ENCODE measurements at places on chromosomes 16 and 17. TPM values are rescaled to one million over a fixed set of nuclear protein-coding genes. Genes with fewer than 3 reads are reported as not detected.
A peak's percentile ranks its signal among the peaks of the same experiment; 100 is the strongest.

DNA sequence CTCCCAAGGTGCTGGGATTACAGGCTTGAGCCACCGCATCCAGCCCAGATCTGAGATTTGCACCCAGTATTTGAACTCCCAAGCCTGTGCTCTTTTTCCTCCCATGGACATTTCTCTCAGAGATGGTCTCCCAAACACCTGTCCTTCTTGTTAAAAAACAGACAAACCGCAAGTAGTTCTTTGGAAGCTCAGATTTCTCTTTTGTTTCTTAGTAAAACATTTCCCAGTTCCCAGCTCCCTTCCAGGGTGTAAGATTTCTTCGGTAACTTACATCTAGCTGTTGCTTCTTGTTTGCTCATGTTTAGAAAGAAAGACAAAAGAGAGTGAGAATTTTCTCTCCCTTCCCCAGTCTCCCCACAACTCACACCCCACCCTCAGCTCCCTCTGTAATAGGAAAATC, 36.2 kb downstream of the IL4R start:
- H3K36me3 ChIP-seq = peaks cover 88% of the 10 kb centered on the region
- H3K4me3 ChIP-seq = no peak overlapping the region
- H3K27ac ChIP-seq = no peak overlapping the region
- no peaks in the 10 kb centered on the region for H3K4me1 ChIP-seq

The SNX11 gene
- 11.7 TPM for total RNA-seq

The C16orf87 gene
- 16.4 TPM for total RNA-seq

- no peak for DNase-seq
- H3K27ac ChIP-seq = no peak overlapping the region
- peaks cover 4% of the 10 kb centered on the region for H3K4me1 ChIP-seq
- H3K36me3 ChIP-seq = no peaks in the 10 kb centered on the region
- peaks cover 45% of the 10 kb centered on the region for H3K27me3 ChIP-seq
Observed at GRCh38 chr17:77598241-77598620, 360.3 kb upstream of the TNRC6C start.

- peaks cover 24% of the 10 kb centered on the region for H3K27me3 ChIP-seq
- peaks cover 29% of the 10 kb centered on the region for H3K4me1 ChIP-seq
- peaks cover 3% of the 10 kb centered on the region for H3K36me3 ChIP-seq
- no peak overlapping the region for H3K27ac ChIP-seq
- no peak for DNase-seq
- H3K4me3 ChIP-seq = no peak overlapping the region
Observed at GRCh38 chr16:67165121-67166078, 855 bp downstream of the HSF4 start.

The CLEC19A gene
- not detected for total RNA-seq

DNA sequence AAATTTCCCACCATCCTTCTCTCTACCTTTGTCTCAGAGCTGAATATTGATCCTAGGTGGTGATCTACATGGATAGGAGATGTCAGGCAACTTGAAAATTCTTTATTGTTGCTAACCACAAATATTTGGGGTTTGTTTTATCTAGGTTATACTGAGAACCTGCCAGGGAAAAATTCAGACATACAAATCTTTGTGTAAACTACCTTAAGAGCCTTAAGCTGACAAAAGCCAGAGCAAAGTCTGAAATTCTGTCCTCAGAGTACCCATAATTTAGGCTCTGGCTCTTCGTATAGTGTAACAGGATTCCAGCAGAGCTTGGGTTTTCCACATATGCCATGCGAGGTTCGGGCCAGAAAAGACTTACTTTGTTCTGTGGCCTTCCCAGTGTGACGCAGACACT, 406.7 kb upstream of the MAF start:
- no peaks in the 10 kb centered on the region for H3K36me3 ChIP-seq
- H3K27me3 ChIP-seq = no peaks in the 10 kb centered on the region
- no peak overlapping the region for H3K27ac ChIP-seq
- no peaks in the 10 kb centered on the region for H3K4me1 ChIP-seq
- DNase-seq = no peak
- no peak overlapping the region for H3K4me3 ChIP-seq

DNA sequence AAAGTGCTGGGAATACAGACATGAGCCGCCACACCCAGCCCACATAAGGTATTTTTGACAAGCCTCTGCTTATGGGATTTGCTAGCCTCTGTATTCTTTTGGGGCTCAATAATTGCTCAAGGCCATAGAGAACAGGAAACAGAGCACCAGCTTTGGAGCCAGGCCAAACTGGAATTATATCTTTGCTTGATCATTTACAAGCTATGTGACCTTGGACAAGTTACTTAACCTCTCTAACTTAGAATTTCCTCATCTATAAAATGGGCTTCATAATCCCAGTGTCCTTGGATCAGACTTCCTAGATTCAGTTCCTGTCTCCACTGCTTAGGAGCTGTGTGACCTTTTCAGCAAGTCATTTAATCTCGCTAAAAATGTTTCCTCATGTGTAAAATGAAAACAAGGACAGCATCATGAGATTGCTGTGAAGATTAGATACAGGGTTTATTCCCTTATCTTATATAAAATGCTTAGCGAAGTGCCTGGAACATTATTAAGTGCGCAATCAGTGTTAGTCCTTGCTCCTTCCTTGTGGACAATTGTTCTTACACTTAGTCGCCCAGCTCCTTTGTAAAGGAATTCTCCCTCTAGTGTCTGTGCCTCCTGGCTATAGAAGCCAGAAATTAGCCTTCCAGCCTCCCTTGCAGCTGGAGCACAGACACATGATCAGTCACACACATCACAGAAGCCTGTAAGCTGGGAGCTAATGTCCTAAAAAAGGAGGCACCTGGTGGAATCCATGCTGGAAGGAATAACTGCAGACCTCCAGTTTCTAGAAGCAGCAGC, 16.6 kb downstream of the KRT9 start:
- no peak overlapping the region for H3K27ac ChIP-seq
- H3K27me3 ChIP-seq = peaks cover 34% of the 10 kb centered on the region
- no peak for DNase-seq
- H3K36me3 ChIP-seq = no peaks in the 10 kb centered on the region

The KRT26 gene
- not detected for total RNA-seq

GRCh38 chr17:17361543-17361866, 58.3 kb downstream of the NT5M start:
- DNase-seq = no peak
- no peaks in the 10 kb centered on the region for H3K4me1 ChIP-seq
- H3K27ac ChIP-seq = no peak overlapping the region
- peaks cover 4% of the 10 kb centered on the region for H3K27me3 ChIP-seq
- no peaks in the 10 kb centered on the region for H3K36me3 ChIP-seq

DNA sequence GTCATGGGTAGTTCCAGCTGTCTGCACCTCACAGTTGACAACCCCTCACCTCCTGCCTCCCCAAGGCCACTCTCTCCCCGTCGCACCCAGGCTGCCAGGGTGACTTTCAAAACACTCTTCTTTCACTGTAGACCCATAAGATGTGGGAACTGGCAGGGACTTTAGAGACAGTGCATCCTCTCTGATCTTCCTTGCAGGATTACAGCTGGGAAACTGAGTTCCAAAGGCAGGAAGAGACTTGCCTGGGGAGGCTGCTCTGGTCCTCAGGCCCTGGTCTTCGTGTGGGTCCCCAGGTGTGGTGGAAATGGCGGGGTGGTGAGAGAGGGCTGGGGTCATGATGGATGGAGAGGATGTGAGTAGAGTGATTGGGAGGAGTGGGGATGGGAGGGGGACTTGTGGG, 21.9 kb upstream of the NKD1 start:
- H3K27ac ChIP-seq = no peak overlapping the region
- no peaks in the 10 kb centered on the region for H3K27me3 ChIP-seq
- no peaks in the 10 kb centered on the region for H3K36me3 ChIP-seq
- H3K4me1 ChIP-seq = no peaks in the 10 kb centered on the region
- DNase-seq = no peak

GRCh38 chr17:33990943-33991706, 264.0 kb upstream of the CCL2 start:
- DNase-seq = no peak
- no peak overlapping the region for H3K4me3 ChIP-seq
- H3K4me1 ChIP-seq = no peaks in the 10 kb centered on the region

The CBFB gene
- total RNA-seq = 48.0 TPM

DNA sequence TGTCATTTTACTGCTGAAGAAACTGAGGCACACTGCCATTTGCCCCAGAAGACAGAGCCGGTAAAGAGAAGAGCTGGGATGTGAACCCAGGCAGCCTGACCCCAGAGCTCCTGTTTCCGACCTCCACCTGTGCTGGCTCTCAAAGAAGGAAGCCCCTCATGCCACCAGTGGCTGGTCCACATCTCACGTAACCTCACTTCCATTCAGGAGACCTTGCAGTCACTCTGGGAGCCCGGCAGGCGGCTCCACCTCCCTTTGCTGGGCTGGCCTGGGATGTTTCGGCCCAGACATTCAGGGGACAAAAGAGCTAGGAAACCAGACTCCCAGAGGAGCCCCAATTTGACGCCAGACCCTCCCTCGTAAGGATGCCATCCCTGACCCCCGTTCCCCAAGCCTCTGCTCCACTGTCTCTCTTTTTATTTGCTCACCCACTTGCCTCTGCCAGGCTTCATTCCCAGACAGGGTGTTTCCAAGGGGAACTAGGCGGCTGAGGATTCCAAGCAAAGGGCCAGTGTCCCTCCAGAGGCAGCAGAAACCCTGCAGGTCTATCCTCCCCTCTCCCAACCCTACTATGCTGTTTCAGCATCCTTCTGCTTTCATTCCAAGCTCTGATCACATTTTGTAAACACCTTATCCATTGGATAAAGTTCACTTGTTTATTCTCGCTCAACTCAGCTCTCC, 2.8 kb downstream of the TAF1C start:
- H3K27ac ChIP-seq = no peak overlapping the region
- peaks cover 3% of the 10 kb centered on the region for H3K4me1 ChIP-seq
- no peak overlapping the region for H3K4me3 ChIP-seq
- peaks cover 49% of the 10 kb centered on the region for H3K36me3 ChIP-seq

DNA sequence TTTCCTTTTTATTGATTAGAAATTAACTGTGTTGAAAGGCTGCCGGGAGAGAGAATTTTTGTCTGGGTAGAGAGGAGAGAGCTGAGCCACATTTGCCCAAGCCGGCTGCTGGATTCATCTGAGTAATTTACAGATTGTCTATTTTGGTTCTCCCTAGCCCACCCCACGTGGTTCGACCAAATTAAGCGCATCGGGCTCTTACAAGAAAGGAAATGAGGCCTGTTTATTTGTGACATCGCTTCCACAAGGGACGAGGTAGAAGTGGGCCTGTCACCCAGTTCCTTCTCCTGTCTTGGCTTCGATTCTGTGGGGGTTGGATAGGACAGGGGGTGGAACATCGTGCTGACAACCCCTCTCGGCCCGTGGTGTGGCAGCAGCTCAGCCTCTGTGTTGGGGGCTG, 42.9 kb downstream of the SYT17 start:
- no peak overlapping the region for H3K27ac ChIP-seq
- no peak for DNase-seq
- H3K27me3 ChIP-seq = no peaks in the 10 kb centered on the region

The PDF gene
- 4.5 TPM for total RNA-seq

DNA sequence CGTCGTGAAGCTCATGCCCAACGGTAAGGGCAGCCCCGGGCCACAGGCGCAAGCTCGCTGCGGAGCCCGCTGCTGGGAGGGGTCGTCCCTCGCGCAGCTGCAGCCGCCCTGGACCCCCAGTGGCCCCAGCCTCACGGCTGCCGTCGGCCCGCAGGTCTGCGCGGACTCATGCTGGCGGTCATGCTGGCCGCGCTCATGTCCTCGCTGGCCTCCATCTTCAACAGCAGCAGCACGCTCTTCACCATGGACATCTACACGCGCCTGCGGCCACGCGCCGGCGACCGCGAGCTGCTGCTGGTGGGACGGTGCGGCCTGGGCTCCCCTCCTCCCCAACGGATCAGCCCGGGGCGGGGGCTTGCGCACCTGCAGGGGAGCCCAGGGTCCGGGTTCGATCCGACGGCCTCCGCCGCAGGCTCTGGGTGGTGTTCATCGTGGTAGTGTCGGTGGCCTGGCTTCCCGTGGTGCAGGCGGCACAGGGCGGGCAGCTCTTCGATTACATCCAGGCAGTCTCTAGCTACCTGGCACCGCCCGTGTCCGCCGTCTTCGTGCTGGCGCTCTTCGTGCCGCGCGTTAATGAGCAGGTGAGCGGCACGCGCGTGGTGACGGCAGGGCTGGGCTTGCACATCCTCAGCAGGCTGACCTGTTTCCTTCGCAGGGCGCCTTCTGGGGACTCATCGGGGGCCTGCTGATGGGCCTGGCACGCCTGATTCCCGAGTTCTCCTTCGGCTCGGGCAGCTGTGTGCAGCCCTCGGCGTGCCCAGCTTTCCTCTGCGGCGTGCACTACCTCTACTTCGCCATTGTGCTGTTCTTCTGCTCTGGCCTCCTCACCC, 5.8 kb downstream of the SLC5A2 start:
- peaks cover 32% of the 10 kb centered on the region for H3K36me3 ChIP-seq
- H3K4me1 ChIP-seq = peaks cover 6% of the 10 kb centered on the region
- peak overlapping the region; percentile 40 for H3K4me3 ChIP-seq
- no peak overlapping the region for H3K27ac ChIP-seq
- DNase-seq = no peak

DNA sequence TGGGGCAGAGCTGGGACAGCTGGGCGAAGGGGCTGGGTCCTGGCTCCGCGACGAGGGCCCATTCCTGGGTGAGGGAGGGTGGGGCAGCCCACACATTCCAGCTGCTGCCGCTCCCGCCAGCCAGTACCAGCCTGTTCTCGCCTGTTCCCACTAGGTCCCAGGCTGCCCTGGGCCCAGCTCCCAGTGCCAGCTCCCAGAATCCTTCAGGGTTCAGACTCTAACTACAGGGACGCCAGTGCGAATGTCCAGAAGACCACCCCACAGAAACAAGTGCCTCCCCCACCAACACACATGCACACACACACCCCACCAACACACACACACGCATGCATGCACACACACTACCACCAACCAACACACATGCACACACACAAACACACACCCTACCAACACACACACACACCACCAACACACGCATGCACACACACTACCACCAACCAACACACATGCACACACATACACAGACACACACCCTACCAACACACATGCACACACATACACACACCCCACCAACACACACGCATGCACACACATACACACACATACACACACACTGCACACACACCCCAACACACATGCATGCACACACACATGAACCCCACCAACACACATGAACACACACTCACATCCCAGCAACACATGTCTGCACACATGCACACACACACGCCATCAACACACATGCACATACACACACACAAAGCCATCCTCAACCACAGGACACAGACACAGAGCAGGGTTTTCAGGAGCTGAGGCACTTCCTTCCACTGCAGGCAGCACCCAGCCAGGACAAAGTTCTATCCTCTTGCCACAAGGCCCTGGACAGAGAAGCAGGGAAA, 27.5 kb upstream of the KRT17 start:
- peaks cover 10% of the 10 kb centered on the region for H3K4me1 ChIP-seq
- H3K27me3 ChIP-seq = no peaks in the 10 kb centered on the region
- DNase-seq = no peak
- H3K27ac ChIP-seq = no peak overlapping the region
- no peak overlapping the region for H3K4me3 ChIP-seq
- no peaks in the 10 kb centered on the region for H3K36me3 ChIP-seq

The PSMD3 gene
- 125 TPM for total RNA-seq

The GALR2 gene
- total RNA-seq = not detected

The NPIPA5 gene
- total RNA-seq = not detected

DNA sequence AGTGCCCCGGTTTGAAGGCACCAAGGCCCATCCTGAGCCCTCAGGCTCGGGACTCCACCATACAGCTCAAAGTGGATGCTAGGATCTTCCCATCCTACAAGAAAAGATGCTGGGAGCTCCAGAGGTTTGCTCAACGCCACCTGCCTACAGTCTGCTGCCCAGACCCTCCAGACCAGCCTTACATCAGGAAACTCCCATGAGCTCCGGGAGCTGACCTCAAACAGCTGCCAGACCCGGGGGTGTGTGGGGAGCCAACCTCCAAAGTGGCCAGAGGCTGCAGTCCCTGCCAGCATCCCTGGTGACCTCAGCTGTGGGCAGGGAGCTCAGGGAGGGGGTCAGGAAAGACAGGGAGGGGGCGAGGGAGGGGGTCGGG, 43.8 kb downstream of the C16orf82 start:
- H3K36me3 ChIP-seq = no peaks in the 10 kb centered on the region
- H3K27me3 ChIP-seq = no peaks in the 10 kb centered on the region
- H3K4me3 ChIP-seq = no peak overlapping the region
- no peak for DNase-seq

Measured in IMR-90 (cell line).